ENCODE measurements at places on chromosomes 5 and 9. TPM values are rescaled to one million over a fixed set of nuclear protein-coding genes. Genes with fewer than 3 reads are reported as not detected.
A peak's percentile ranks its signal among the peaks of the same experiment; 100 is the strongest.

Gene FSTL4
- 0.57 TPM for total RNA-seq

Gene TTC16
- 1.7 TPM for total RNA-seq

Gene ASPN
- total RNA-seq: not detected

DNA sequence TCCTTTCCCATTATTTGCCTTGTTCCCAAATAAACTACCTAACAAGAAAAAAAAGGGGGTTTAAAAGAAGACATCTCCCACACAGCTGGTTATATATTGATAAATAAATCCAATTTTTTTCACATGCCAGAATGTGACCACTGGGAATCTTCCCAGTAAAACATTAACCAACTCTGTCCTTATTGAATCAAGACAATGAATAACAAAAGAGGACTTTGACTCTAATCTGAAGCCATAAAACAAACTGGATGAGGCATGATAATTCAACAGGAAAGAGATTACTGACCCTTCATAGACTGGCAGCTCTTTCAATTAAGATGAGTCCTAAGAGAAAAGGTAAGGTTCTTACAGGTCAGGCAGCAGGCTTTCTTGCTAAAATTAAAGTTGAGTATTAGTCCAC, 165.8 kb upstream of the CDH6 start:
- no peaks in the 10 kb centered on the region for H3K4me1 ChIP-seq
- H3K36me3 ChIP-seq: no peaks in the 10 kb centered on the region
- no peak for DNase-seq
- no peaks in the 10 kb centered on the region for H3K27me3 ChIP-seq
- no peak overlapping the region for H3K27ac ChIP-seq

Gene TLE1
- total RNA-seq: 0.74 TPM

Gene MYOZ3
- total RNA-seq: not detected

DNA sequence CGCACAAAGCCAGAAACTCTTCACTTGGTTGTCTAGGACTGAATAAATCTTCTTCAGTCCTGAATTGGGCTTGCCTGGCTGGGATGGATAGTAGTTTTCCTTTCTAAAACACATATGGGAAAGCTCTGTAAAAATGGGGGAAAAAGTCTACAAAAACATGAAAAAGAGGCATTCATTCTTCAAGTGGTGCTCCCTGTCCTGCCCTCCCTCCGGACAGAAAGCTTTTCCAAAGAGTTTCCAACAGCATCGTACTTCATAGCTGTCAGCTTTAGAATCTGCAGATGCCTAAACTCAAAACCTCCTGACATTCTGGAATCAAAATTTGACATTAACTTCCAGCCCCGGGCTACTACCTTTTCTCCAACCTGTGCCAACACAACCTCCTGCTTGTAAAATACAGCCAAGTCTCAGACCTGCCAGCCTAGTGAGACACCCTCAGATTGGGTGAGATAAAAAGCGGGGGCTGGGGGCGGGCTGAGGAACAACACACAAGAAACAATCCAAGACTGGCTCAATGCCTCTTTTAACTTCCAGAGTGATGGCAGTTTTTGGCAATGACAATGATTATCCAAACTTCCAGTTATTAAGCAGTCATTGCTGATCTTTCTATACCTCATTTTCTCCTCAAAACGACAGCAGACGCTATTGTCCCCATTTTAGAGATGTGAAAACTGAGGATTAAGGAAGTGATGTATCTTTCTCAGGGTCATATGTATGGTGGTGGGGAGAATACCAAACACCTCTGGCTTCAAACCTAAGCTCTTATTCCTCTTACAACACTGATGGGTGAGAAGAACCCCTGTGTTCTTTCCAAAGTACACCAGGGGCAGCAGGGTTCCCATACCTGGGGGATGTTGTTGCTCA, 1.3 kb downstream of the TNC start:
- no peak overlapping the region for H3K4me3 ChIP-seq
- peaks cover 37% of the 10 kb centered on the region for H3K27me3 ChIP-seq
- H3K36me3 ChIP-seq: no peaks in the 10 kb centered on the region
- no peaks in the 10 kb centered on the region for H3K4me1 ChIP-seq

- no peak overlapping the region for H3K27ac ChIP-seq
- H3K4me1 ChIP-seq: peaks cover 15% of the 10 kb centered on the region
- no peaks in the 10 kb centered on the region for H3K27me3 ChIP-seq
- peaks cover 22% of the 10 kb centered on the region for H3K36me3 ChIP-seq
Measured at GRCh38 chr9:137643921-137644320, 25.1 kb downstream of the EHMT1 start.

GRCh38 chr5:178831049-178831448, 28.7 kb upstream of the ZNF354B start:
- no peak overlapping the region for H3K4me3 ChIP-seq
- H3K27me3 ChIP-seq: no peaks in the 10 kb centered on the region
- no peaks in the 10 kb centered on the region for H3K36me3 ChIP-seq
- no peak for DNase-seq
- H3K27ac ChIP-seq: no peak overlapping the region
- no peaks in the 10 kb centered on the region for H3K4me1 ChIP-seq

Gene PSD2
- not detected for total RNA-seq

DNA sequence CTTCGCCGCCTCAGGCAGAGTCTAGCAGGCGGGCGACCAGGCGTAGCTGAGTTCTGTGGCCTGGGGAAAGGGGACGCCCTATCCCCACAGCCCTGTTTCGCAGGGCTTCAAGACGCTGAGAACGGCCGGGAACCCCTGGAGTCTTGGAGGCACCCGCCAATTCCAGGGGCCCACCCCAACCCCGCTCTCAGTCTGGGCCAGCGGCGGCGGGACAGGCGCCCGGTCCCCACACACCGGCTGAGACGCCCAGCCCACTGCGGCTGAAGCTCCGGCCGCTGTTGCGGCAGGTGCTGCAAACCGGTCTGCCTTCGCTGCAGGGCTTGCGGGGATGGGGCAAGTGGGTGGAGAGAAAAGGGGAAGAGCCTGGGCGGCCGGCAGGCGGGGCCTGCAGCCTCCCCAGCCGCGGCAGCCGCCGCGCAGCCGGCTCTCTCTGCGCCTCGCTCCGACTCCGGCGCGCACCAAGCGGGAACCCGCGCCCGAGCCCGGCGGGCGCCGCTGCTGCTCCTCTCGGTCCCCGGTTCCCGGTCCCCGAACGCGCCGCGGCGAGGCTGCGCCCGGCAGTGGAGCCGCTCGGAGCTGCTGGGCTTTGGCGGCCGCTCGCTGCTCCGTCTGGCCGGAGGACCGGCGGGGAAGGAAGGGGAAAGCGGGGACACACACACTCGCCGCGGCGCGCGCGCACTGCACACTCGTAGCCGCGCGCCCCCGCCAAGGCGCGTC, at the start of gene PIP5K1B:
TSS of gene PIP5K1B (plus strand) at position 427 of the 717 bp plus-strand sequence. CDS start 117,375 bp downstream, outside the sequence.
- H3K4me1 ChIP-seq: peaks cover 11% of the 10 kb centered on the region
- no peaks in the 10 kb centered on the region for H3K36me3 ChIP-seq
- peak within 1 kb of the TSS; percentile 32 for H3K4me3 ChIP-seq
- peak; percentile 85 for DNase-seq
- H3K27me3 ChIP-seq: peaks cover 45% of the 10 kb centered on the region

- DNase-seq: peak; percentile 31
- no peaks in the 10 kb centered on the region for H3K4me1 ChIP-seq
- H3K36me3 ChIP-seq: no peaks in the 10 kb centered on the region
- peaks cover 4% of the 10 kb centered on the region for H3K27me3 ChIP-seq
Measured at GRCh38 chr9:89593727-89594427, 10.9 kb upstream of the GADD45G start.

GRCh38 chr5:123124859-123125595, 36.0 kb downstream of the PRDM6 start:
- H3K36me3 ChIP-seq: no peaks in the 10 kb centered on the region
- no peak for DNase-seq
- no peak overlapping the region for H3K27ac ChIP-seq
- no peak overlapping the region for H3K4me3 ChIP-seq
- no peaks in the 10 kb centered on the region for H3K27me3 ChIP-seq

Gene TSSK1B
- total RNA-seq: not detected

GRCh38 chr9:81375187-81376100, 313.9 kb downstream of the TLE1 start:
- no peaks in the 10 kb centered on the region for H3K27me3 ChIP-seq
- no peak for DNase-seq
- H3K4me1 ChIP-seq: no peaks in the 10 kb centered on the region
- no peaks in the 10 kb centered on the region for H3K36me3 ChIP-seq

GRCh38 chr9:109609060-109609459, 111.0 kb upstream of the PTPN3 start:
- H3K36me3 ChIP-seq: no peaks in the 10 kb centered on the region
- no peak for DNase-seq
- H3K4me3 ChIP-seq: no peak overlapping the region
- H3K27me3 ChIP-seq: no peaks in the 10 kb centered on the region
- H3K27ac ChIP-seq: no peak overlapping the region

Gene PTGDS
- total RNA-seq: 15.4 TPM

Gene SLC6A18
- not detected for total RNA-seq

Gene KLHL9
- 13.4 TPM for total RNA-seq

- no peak for DNase-seq
- H3K36me3 ChIP-seq: no peaks in the 10 kb centered on the region
- H3K4me1 ChIP-seq: no peaks in the 10 kb centered on the region
- H3K27me3 ChIP-seq: no peaks in the 10 kb centered on the region
- H3K27ac ChIP-seq: no peak overlapping the region
Measured at GRCh38 chr5:121086671-121087070, 622.6 kb downstream of the PRR16 start.

Gene KIF4B
- not detected for total RNA-seq

Gene TBC1D9B
- total RNA-seq: 53.1 TPM

DNA sequence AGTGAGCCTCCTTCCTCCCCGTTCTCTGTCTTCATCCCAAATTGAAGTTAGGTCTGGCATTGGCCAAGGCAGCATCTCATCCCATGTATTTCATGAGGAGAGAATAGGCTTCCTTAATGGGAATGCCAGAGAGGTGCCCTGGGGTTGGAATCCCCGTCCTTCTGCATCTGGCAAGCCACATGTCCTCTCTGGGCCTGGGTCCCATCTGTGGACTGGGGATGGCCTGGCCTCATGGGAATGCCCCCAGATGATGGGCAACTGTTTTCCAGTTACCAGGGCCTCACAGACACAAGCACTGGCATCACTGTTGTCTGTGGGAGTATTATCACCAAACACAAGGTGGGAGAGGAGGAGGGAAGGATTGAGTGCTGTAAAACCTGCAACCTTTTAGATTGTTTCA, 153.9 kb downstream of the FSTL4 start:
- no peak for DNase-seq
- H3K27me3 ChIP-seq: no peaks in the 10 kb centered on the region
- no peak overlapping the region for H3K4me3 ChIP-seq
- no peak overlapping the region for H3K27ac ChIP-seq
- H3K4me1 ChIP-seq: no peaks in the 10 kb centered on the region

GRCh38 chr5:149792540-149793255, 62.6 kb downstream of the PPARGC1B start:
- H3K36me3 ChIP-seq: no peaks in the 10 kb centered on the region
- H3K4me3 ChIP-seq: no peak overlapping the region
- no peak overlapping the region for H3K27ac ChIP-seq
- H3K27me3 ChIP-seq: no peaks in the 10 kb centered on the region
- no peaks in the 10 kb centered on the region for H3K4me1 ChIP-seq
- no peak for DNase-seq

DNA sequence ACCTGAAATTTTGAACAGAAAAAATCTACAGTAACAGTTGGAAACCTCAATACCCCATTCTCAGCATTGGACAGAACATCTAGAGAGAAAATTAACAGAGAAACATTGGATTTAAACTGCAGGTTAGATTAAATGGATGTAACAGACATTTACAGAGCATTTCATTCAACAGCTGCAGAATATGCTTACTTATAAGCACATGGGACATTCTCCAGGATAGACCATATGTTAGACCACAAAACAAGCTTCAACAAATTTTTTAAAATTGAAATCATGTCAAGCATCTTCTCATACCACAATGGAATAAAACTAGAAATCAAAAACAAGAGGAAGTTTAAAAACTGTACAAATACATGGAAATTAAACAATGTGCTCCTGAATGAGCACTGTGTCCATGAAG, 316.3 kb downstream of the FAM170A start:
- no peaks in the 10 kb centered on the region for H3K27me3 ChIP-seq
- H3K36me3 ChIP-seq: no peaks in the 10 kb centered on the region
- H3K4me3 ChIP-seq: no peak overlapping the region
- no peaks in the 10 kb centered on the region for H3K4me1 ChIP-seq
- no peak overlapping the region for H3K27ac ChIP-seq
- DNase-seq: no peak

- H3K27me3 ChIP-seq: no peaks in the 10 kb centered on the region
- no peaks in the 10 kb centered on the region for H3K36me3 ChIP-seq
- no peak overlapping the region for H3K4me3 ChIP-seq
Measured at GRCh38 chr5:150576449-150576949, 64.0 kb upstream of the SYNPO start.

DNA sequence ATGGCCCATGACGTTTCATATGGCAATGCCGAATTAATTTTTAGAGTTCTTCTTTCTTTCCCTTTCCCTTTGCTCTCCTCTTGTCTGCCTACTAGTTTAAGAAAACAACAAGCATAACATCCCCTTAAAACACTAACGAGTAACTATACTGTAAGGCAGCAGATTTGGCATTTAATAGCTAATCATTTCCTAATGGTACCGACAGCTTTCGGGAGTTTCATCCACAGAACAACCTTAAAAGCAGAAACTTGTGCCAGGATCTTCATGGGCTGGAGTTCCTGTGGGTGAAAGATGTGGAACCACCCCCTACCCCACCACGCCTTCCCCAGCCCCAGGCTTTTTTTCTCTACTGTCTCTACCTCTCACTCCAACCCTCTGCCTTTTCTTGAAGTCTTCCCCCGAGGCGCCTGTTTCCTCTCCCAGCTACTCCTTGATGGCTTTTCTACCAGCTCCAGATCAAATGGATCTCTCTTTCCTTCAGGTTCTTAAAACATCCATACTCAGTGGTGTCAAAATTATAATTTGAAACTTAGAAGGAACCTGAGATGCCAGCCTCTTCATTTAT, 319.5 kb downstream of the PIK3R1 start:
- no peaks in the 10 kb centered on the region for H3K4me1 ChIP-seq
- no peak overlapping the region for H3K4me3 ChIP-seq
- no peak for DNase-seq
- H3K27me3 ChIP-seq: peaks cover 12% of the 10 kb centered on the region
- H3K27ac ChIP-seq: no peak overlapping the region

Gene HTR1A
- total RNA-seq: not detected

DNA sequence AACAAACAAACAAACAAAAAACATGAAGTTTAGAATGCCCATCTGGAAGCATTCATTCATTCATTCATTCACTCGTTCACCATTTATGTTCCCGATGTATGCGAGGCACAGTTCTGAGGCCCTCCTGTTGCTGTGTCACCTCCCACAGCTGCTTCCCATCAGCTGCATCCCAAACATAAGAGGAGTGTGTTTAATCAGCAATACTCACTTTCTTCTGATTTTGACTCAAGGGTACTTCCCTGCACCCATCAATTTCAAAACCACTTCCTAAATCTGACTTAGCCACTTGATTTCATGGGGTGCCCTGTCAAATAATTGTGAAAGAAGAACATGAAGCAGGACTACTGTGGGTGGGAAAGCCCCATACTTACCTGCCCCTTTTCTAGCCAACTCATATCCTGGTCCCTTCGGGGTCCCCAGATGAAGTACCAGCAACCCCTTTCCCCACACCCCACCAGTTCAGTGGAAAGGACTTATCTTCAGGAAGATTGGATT, 128.0 kb upstream of the IL12B start:
- H3K4me3 ChIP-seq: no peak overlapping the region
- peaks cover 9% of the 10 kb centered on the region for H3K27me3 ChIP-seq
- no peak for DNase-seq
- peaks cover 6% of the 10 kb centered on the region for H3K4me1 ChIP-seq
- no peak overlapping the region for H3K27ac ChIP-seq

All from CD4-positive, CD25-positive, alpha-beta regulatory T cell (primary cell).